ENCODE measurements at places on chromosomes 2 and 18.

GRCh38 chr2:110771547-110772382, 39.4 kb downstream of the ACOXL start:
- DNase-seq, result no peak

- DNase-seq, result no peak
Observed at GRCh38 chr2:196384729-196385128, 213.4 kb upstream of the STK17B start.

DNA sequence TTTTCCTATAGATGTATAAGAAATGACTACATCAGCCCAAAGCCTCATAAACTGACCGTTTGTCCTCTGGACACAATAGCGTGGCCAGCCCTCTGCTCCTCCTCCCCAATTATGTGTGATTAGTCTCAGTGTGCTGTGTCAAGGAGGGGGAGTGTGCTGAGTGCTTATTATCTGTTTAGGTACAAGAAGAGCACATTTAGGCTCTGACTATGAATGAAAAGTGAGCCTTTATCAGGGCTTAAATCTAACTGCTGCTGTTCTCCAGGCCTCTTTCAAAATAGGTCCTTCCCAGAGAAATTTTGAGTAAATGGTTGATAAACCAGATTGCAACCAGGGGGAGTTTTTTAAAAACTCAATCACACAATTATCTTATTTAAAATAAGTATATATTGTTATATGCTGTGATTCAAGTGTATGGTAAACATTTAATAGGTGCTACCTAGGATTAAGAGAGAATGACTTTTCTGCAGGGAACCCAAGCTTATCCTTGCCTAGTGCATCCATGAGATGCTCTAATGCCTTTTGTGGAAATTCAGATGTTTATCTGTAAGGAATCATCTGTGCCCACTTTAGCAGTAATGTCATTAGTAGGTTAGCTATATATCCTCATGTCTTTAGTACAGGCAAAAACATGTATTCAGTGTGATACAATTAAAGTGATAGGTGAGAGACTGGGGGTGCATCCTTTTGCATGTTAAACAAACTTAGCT, 168.7 kb upstream of the SIX3 start:
- DNase-seq, result no peak

- no peak for DNase-seq
Observed at GRCh38 chr2:171652416-171652785, 34.9 kb upstream of the DYNC1I2 start.

DNA sequence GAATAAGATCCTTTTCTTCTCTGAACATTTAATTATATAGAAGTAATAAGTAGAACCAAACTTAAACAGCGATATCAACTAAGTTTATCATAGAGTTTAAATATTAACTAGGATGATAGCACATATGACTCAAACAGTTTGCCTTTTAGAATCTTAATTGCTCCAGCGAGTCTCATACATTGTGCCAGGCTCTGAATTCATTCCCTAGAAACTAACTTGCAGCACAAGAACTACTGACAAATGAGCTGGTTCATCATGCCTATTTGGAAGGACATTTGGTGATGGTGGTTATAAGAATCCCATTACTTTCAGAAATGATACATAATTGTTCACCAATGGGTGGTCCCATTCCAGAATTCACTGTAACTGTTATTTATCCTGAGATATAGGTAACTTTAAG, 1026.6 kb upstream of the DDX18 start:
- no peak for DNase-seq

DNA sequence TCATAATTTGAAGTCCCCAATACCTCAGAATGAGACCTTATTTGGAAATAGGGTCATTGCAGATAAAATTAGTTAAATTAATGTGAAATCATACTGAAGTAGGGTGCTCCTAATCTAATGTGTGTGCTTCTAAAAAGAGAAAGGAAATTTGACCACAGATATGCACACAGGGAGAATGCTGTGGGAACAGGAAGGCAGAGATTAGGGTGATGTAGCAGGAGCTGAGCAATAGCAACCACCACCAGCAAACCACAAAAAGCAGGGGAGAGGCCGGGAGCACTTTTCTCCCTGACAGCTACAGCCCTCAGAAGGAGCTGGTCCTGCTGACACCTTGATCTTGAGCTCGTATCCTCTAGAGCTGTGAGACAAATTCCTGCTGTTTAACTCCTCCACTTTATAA, 24.6 kb upstream of the SCG2 start:
- DNase-seq, result no peak

DNA sequence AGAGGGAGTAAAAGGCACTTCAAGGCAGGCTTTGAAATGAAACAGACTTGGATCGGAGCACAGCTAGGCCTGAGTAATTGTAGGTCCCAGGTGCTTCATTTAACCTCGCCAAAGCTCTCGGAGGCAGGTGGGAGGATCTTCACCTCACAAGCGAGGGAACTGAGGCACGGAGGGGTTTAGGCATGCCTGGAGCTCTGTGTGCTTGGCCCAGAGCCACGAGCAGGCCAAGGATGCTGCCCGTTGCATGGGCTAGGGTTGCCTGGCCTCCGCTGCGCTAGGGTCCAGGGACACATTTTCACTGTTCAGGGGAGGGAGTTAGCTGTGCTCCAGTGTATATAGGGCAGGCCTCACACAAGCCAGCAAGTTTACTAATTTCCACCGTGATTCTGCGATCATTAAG, 11.2 kb downstream of the TMEM37 start:
- no peak for DNase-seq

DNA sequence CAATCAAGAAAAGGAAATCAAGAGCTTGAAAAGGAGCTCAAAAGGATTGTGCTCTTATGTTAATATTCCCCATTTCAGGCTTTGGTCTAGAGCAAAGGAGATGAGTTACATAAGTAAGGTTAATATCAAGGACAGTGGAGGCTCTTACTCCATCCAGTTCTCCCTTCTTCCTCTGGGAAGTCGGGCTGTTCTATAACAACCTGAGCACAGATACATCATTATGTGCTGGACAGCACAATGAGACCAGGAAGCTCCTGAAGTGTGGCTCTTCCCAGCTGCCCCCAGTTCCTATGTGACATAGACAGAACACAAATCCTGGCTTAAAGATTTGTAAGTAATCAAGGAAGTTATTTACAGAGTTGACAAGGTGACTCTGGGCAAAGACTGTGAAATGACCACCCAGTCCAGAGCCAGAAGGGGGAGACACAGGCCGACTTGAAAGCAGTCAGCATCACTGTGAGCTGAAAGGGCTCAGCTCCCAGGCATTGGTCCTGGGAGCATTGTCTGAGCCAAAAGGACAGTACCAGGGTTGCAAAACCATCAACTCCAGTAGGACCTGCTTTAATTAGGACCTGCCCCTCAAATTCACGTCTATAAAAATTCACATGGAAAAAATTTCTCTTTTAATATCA, 917.6 kb upstream of the ACVR2A start:
- no peak for DNase-seq

GRCh38 chr2:207167099-207167923, 1.6 kb upstream of the KLF7 start:
- DNase-seq, result no peak

DNA sequence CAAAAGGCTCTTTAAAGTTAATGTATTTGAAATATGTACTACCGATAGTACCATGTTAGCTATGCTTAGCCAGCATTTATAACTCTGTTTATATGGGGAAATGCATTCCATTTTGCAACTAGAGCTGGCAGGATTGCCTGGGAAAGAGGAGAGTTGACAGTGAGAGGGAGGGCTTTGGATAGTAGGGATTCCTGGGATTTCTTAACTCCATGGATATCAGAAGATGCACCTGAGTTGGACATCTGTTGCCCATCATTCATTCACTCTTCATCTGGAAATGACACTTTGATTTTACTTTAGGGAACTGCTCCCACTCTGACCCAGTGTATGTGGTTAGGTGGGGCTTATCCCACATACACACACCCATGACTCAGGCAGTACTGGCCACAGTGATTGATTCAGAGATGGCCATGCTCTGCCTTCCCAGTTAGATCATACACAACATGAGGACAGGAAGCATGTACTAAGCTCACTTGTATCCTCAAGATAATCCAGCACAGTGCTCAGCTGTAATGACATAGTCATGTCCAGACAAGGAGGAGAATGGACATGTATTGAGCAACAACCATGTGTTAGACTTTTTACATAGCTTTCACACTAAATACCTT, 248.8 kb downstream of the MREG start:
- no peak for DNase-seq

GRCh38 chr2:96801005-96801785, 14.9 kb upstream of the CNNM3 start:
- peak; percentile 61 for DNase-seq

DNA sequence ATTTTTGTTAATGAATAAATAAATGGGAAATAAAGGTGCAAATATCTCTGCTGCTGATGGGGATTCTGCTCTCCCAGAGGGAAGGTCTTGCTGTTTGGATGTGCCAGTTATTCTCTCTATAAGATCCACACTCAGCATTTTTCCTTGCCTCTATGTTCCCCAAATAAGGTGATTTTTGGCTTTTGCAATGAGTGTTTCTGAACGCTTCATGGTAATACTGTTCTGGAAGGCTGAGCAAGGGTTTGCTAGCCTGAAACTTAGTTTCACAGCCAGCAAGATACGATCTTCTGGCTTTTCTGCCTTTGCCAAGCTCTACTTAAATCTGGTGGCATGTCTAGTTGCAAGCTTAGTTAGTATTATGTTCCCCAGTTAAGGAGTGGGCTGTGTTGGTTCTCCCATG, 114.6 kb downstream of the LPIN1 start:
- no peak for DNase-seq

GRCh38 chr2:19185086-19185485, 173.3 kb downstream of the OSR1 start:
- DNase-seq, result no peak

DNA sequence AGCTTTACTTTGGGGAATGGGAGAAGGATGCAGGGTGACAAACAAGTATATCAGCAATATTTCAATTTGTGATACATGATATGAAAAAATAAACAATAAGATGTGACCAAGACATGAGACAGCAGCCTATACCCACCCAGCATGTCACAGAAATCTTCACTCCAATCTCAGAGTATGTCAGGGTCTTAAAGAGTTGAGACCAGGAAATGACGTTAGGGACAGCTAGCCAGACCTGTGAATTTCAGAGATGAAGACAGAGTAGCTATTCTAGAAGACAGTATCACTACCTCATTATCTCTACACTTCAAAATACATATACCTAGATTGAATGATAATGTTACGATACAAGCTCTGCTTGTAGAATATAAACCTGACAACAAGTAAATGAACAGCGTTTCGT, 282.8 kb downstream of the ZEB2 start:
- no peak for DNase-seq

DNA sequence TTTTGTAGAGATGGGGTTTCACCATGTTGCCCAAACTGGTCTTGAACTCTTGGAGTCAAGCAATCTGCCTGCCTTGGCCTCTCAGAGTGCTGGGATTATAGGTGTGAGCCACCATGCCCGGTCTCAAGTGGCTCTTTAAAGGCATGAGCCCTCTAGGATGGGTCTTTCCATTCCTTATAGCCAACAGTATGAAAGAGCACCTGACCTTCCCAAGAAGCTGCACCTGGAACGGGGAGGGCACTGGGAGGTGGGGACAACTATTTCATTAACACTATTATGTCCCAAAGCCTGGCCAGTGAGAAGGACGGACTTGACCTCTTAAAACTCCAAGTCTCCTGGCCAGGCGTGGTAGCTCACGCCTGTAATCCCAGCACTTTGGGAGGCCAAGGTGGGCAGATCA, 149.7 kb downstream of the ZFP36L2 start:
- no peak for DNase-seq

GRCh38 chr2:163625632-163626031, 110.2 kb downstream of the FIGN start:
- no peak for DNase-seq

DNA sequence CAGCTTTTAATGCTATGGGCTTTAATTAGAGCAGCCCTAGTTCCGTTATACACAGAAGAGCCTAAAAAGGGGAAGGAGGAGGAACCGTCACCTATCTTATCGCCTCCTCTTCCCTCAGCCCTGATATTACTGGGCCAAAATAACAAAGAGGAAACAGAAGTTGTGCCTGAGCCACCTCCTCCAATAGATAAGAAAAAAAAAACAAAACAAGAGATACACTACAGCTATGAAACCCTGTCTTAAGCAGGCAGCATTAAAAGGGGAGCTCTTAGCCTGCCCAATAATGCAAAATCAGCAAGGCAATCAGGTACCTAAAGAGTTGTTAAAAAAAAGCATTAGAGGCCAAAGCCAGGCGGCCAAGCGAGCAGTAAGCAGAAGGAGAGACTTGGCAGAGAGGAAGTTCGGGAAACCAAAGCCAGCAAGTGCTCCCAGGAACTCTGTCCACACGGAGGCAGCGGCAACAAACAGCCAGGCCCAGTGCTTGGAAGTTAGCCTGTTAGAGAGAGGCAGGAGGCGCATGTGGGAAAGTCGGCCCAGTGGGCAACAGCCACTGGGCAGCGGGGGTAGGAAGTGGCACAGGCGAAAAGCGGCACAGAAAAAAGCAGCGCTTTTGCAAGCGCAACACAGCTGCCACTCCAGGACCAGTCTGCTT, 41.8 kb upstream of the PDK1 start:
- DNase-seq, result no peak

- no peak for DNase-seq
Observed at GRCh38 chr2:33726415-33726814, 127.3 kb upstream of the FAM98A start.

- no peak for DNase-seq
Observed at GRCh38 chr2:22002066-22002465, 878.3 kb downstream of the TDRD15 start.

GRCh38 chr2:232455426-232456255, at the start of gene ALPI:
TSS of gene ALPI (plus strand) at chr2:232456153. CDS start at chr2:232456200, 47 bp downstream.
- no peak for DNase-seq

DNA sequence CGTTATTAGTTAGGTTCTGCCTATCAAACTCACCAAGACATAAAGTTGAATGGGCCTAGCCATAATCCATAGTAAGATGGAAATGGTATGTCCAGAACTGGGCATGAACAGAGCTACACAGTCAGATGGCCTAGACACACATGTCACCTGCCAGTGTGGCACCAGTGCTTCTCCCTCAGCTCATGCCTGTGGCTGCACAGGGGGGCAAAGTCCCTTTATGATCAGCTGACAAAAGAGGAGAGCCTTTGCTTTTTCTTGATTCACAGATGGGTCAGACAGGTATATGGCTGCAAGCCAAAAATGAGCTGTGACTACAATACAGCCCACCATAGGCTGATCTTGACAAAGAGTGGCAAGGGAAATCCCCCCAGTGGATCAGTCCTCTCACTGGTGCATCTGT, 28.3 kb upstream of the STARD7 start:
- DNase-seq, result no peak

DNA sequence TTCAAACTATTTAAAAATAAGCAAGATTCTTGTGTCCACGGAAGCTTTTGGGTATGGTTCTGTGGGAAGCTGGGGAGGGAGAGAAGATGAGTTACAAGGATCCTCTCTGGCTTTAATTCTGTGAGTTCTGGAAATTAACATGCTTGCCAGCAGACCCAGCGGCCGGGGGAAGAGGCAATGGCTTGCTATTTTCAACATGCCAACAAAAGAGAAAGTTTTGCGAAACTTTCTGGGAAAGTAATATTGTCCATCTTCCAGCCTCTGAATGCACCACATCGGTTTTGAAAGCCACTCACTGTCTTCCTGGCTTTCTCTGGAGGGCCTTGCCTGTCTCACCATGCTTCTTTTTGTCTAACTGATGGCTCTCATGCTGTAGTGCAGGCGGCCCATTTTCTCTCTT, 85.7 kb downstream of the EN1 start:
- DNase-seq, result no peak

All from activated T-helper 1 cell treated with anti-CD3 and anti-CD28 coated beads, Interleukin-2, amount 50 U/mL, for 16 hours (primary cell).